A549 treated with ZK216348 at 1 μM for 4 hours (cell line): ENCODE measurements at places on chromosomes 5 and 9. TPM values are rescaled to one million over a fixed set of nuclear protein-coding genes. Genes with fewer than 3 reads are reported as not detected.

The ORM2 gene
- total RNA-seq, result not detected in 5 replicates

The ELOVL7 gene
- 7.4 to 14.1 TPM (median 11.3 TPM) in 5 replicates for total RNA-seq

The EIF4E1B gene
- not detected in 5 replicates for total RNA-seq

The MYMK gene
- not detected in 5 replicates for total RNA-seq

The OBP2B gene
- total RNA-seq, result not detected in 5 replicates
